H9 (cell line): ENCODE measurements at places on chromosomes 1 and 21.

GRCh38 chr21:36097427-36098181 is 27.8 kb downstream of the CBR1 start:
- H3K4me1 ChIP-seq: peaks cover 11% of the 10 kb centered on the region; the same call in 1 of the 2 replicates
- DNase-seq: no peak
- H3K27me3 ChIP-seq: no peaks in the 10 kb centered on the region
- H3K27ac ChIP-seq: peak overlapping the region; percentile 96

- no peak overlapping the region for H3K4me3 ChIP-seq
- no peaks in the 10 kb centered on the region for H3K36me3 ChIP-seq
- no peak for DNase-seq
- no peaks in the 10 kb centered on the region for H3K4me1 ChIP-seq
- no peaks in the 10 kb centered on the region for H3K27me3 ChIP-seq
These were observed 244.6 kb downstream of the TRABD2B start for GRCh38 chr1:47752559-47752958.

GRCh38 chr1:87091425-87091824 is 177.0 kb downstream of the HS2ST1 start:
- no peaks in the 10 kb centered on the region for H3K27me3 ChIP-seq
- H3K4me3 ChIP-seq: no peak overlapping the region
- no peaks in the 10 kb centered on the region for H3K4me1 ChIP-seq

DNA sequence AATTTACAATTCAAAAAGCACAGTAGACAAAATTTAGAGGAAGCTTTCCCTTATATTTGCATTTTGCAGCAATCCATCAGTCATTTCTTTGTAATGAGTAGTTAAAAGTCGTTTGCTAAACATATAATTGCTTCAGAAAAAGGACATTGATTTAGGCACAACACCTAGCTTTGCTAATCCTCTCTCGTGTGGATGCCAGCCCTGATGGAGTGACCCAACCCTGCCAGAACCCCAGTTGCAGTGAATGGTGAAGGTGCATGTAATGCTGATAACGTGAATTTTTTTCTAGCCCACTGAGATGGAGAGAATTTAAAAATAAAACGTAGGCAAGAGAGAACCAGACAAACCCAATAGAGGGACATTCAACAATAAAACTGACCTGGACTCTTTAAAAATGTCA is 263.4 kb downstream of the GRIK1 start:
- DNase-seq: no peak
- no peak overlapping the region for H3K27ac ChIP-seq
- no peaks in the 10 kb centered on the region; the same call in 1 of the 2 replicates for H3K4me1 ChIP-seq
- H3K4me3 ChIP-seq: no peak overlapping the region

- H3K27me3 ChIP-seq: peaks cover 9% of the 10 kb centered on the region; the same call in 1 of the 2 replicates
- no peak overlapping the region for H3K27ac ChIP-seq
- no peak for DNase-seq
These were observed 3.5 kb downstream of the PIK3CD start for GRCh38 chr1:9654834-9655723.

- no peak overlapping the region for H3K27ac ChIP-seq
- no peak overlapping the region for H3K4me3 ChIP-seq
- no peaks in the 10 kb centered on the region for H3K27me3 ChIP-seq
- H3K36me3 ChIP-seq: no peaks in the 10 kb centered on the region
- no peak for DNase-seq
- no peaks in the 10 kb centered on the region for H3K4me1 ChIP-seq
These were observed 99.2 kb downstream of the CTH start for GRCh38 chr1:70509996-70510876.

GRCh38 chr1:203789966-203790365 is 5.5 kb upstream of the ZBED6 start:
- H3K4me3 ChIP-seq: no peak overlapping the region
- peaks cover 4% of the 10 kb centered on the region; the same call in 1 of the 2 replicates for H3K4me1 ChIP-seq
- no peaks in the 10 kb centered on the region for H3K36me3 ChIP-seq

DNA sequence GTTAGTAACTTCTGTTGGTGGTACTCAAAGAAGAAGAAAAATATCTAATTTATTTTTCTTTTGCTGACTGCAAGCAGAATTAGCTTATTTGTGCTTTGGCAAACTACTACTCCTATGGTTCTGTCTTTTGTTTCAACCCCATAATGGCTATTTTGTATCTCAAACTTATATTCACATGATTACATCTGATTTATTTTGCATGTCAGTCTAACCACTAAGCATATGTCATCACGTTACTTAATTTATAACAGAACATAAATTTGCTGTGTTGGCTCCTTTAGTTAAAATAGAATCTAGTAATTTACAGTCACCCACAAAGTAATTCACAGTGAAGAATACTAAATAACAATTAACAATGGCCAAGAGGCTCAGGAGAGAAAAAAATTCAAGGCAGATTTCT is 39.1 kb upstream of the CNN3 start:
- DNase-seq: no peak
- H3K27ac ChIP-seq: no peak overlapping the region
- no peaks in the 10 kb centered on the region for H3K36me3 ChIP-seq
- no peaks in the 10 kb centered on the region for H3K27me3 ChIP-seq
- H3K4me1 ChIP-seq: no peaks in the 10 kb centered on the region

- H3K4me1 ChIP-seq: peaks cover 2% of the 10 kb centered on the region; the same call in 1 of the 2 replicates
- H3K27me3 ChIP-seq: peaks cover 36% of the 10 kb centered on the region; the same call in 1 of the 2 replicates
- no peak for DNase-seq
These were observed 594 bp upstream of the PANK4 start for GRCh38 chr1:2526824-2527555.
